ENCODE measurements at places on chromosomes 3 and 15.
A peak's percentile ranks its signal among the peaks of the same experiment; 100 is the strongest.

GRCh38 chr15:36432161-36432560 is 147.3 kb upstream of the CDIN1 start:
- DNase-seq = no peak

DNA sequence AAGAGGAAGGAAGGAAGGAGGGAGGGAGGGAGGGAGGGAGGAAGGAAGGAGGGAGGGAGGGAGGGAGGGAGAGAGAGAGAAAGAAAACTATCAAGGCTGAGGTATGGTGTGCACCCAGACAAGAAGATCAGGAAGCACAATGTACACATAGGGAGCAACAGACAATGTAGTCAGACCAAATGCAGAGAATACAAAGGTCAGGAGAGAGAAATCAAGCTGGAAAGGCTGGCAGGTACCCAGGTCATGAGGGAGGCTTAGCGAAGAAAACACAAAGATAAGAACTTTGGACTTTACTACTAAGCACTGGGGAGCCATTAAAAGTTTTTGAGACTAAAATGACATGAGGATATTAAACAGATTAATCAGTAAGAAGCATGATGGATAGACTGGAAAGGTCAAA is 176.0 kb upstream of the TMCO5A start:
- DNase-seq = no peak

DNA sequence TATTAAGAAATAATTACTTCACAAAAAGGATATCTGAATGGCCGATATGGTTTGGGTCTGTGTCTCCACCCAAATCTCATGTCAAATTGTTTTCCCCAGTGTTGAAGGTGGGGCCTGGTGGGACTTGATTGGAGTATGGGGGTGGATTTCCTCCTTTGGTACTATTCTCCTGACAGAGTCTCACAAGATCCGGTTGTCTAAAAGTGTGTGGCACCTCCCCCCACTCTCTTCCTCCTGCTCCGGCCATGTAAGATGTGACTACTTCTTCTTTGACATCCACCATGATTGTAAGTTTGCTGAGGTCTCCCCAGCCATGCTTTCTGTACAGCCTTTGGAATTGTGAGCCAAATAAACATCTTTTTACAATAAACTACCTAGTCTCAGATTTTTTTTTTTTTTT is 34.5 kb downstream of the ZBTB11 start:
- no peak for DNase-seq

DNA sequence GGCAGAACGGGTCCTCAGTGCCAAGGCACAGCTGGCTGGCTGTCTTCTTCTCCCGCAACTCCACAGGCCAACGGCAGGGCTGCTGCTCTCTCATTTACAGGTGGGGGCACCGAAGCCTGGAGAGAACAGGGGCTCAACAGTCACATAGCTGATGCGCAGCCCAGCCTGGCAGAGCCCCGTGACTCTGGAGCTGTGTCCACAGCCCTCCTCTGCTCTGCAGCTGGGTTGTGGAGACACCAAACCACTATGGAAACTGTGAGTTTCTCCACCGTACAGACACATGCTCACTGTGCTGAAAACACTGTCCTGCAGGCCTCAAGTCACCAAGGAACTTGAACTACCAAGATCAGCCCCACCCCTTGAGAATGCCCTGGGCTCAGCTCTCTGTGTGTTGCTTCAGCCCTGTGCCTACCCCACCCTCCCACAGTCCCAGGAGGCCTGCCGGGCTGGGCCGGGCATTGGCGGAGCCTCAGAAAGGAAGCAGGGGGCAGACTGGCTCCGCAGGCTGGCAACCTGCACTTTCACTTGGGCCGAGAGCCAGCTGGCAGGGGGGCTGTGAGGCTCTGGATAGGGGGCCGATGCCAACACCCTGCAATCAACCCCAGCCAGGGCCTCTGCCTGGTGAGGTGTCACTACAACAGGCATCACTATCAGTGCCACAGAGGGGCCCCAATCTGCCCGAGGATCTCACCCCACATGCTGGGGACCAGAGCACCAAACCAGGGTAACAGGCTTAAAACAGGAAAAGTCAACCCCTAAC is 113.7 kb upstream of the RPL32 start:
- DNase-seq = peak; percentile 89

- no peak for DNase-seq
These were observed 2.6 kb downstream of the LRRC3B start for GRCh38 chr3:26625187-26625586.

GRCh38 chr3:15097891-15098290 is 1.1 kb downstream of the RBSN start:
- no peak for DNase-seq

Data from NCI-H1092 treated with DMSO at 0.1 percent for 48 hours (cell line).